Activated naive CD4-positive, alpha-beta T cell treated with anti-CD3 and anti-CD28 coated beads for 36 hours (primary cell): ENCODE measurements at places on chromosomes 16 and 17.

DNA sequence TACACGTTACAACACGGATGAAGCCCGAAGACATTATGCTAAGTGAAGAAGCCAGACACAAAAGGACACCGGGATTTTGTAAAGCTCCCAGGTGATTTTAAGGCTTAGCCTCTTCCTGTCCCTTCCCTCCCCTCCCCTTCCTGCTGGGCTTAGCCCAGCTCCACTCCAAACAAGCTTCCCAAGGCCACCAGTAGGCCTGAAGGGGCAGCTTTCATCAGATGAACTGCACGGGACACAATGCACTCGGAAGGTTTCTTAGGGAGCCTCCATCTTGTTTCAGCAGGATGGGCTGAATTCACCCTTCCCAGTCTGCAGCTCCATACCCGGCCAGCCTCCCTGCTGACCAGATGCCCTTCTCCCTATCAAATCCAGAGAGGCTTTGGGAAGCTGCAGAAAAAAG, 10.4 kb downstream of the MEFV start:
- no peak for DNase-seq

- peak; percentile 79 for DNase-seq
Observed at GRCh38 chr16:11783319-11784037, 13.6 kb downstream of the ZC3H7A start.

DNA sequence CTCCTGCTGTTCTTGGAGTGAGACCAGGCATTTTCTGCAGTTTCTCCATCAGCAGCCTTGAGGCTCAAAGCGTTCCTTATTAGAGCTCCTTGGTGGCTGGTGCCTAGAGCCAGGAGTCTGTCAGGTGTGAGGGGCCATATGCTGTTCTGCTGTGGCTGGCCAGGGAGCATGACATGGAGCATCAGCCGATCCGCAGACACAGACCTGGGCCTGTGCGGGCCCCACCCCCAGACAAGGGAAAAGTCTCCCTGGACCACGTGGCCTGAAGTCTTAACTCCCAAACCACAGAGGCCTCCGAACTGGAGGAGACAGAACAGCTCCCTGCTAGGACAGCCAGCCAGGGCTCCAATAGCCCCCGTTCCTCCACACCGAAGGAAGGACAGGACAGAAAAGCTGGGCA, 162.7 kb upstream of the CIBAR2 start:
- no peak for DNase-seq

- no peak for DNase-seq
Observed at GRCh38 chr16:52318302-52319009, 228.5 kb downstream of the TOX3 start.

DNA sequence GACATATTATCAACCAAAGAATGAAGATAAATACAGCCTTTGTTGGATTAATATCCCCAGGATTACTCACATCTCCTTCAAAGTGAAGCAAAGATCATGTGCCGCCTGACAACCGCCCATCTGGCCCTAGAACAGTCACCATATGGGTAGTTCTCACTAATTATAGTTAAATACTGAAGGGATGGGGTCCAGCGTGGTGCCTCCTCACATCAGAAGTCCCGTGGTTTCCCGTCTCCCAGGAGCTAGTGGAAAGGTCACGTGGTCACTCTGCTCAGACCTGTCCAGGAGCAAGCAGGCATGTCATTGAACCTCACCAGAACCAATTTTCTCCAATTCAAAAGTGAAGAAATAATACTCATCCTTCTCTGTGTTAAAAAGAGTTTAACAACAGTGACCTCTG, 434.5 kb downstream of the SHISA9 start:
- no peak for DNase-seq

DNA sequence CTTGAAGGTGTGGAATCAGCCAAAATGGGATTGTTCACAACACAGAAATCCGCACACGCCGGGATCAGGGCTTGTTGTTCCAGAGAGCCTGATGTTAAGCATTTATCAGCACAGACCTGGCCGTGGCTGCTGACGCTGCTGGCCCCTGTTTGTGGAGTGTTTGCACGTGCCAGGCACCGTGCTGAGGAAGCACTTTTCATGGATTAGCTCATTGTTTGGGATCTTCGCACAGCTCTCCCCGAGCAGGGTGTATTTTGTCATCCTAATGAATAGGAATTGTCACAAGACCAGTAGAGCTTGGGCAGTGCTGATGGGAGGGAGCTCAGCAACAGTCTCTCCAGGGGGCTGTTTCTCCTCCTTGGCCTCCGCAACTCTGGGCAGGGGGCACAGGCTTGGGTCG, 160.4 kb upstream of the PLCG2 start:
- DNase-seq = no peak

- no peak for DNase-seq
Observed at GRCh38 chr17:73304971-73305812, 6.6 kb downstream of the CDC42EP4 start.

GRCh38 chr17:36593656-36594316, 2.1 kb downstream of the DHRS11 start:
- DNase-seq = no peak

DNA sequence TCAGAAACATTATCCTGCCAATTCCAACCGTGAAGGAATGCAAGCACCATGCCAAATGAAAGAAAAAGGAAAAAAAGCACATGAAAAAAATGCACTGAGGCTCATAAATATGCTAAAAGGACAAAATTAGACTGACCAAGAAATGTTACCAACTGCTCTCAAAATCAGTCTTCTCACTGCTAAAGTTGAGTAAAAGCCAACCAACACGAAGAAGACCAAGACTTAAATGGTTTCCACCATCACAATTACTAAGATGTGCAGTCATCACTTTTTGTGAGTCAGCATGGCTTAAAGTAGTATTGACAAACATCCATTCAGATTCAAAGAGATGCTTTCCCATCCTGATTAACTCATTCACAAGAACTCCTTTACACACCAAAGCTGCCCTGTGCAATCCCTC, 16.4 kb downstream of the CDYL2 start:
- DNase-seq = no peak

DNA sequence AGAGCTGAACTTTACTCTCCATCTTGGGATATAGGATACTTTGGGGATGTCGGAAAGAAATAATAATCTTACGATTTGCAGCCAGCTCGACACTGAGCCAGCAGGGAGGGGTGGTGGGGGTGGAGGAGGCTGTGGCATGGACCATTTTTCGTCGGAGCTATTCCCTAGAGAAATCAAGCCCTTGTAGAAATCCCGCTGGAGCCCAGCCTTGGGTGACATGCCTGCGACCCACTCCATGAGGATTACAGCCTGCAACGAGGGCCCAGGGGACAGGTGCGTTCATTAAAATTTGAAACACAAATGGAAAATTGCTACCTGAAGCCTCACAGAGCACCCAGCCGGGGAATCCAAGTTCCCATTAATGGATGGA, 82.8 kb upstream of the GSE1 start:
- DNase-seq = no peak

- DNase-seq = no peak
Observed at GRCh38 chr17:19317359-19318095, 45.0 kb downstream of the B9D1 start.

- no peak for DNase-seq
Observed at GRCh38 chr17:74164446-74165045, 38.9 kb upstream of the RPL38 start.

DNA sequence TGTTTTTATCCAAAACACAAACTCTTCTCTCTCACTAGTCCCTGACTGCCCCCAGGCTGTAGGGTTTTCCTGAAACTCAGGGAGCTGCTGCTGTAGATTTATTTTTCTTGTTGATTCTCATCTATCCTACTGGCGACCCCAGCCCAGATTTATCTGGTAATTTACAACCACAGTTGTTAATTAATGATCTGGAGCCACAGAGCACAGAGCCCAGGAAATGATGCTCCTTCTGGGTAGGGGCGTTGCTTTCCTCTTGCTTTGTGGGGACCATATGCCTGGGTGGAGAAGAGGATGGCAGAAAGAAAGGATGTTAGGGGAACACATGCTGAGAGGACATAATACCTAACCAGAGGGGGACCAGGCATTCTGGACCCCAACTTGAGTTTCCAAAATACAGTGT, 7.4 kb upstream of the ETV4 start:
- DNase-seq = no peak

DNA sequence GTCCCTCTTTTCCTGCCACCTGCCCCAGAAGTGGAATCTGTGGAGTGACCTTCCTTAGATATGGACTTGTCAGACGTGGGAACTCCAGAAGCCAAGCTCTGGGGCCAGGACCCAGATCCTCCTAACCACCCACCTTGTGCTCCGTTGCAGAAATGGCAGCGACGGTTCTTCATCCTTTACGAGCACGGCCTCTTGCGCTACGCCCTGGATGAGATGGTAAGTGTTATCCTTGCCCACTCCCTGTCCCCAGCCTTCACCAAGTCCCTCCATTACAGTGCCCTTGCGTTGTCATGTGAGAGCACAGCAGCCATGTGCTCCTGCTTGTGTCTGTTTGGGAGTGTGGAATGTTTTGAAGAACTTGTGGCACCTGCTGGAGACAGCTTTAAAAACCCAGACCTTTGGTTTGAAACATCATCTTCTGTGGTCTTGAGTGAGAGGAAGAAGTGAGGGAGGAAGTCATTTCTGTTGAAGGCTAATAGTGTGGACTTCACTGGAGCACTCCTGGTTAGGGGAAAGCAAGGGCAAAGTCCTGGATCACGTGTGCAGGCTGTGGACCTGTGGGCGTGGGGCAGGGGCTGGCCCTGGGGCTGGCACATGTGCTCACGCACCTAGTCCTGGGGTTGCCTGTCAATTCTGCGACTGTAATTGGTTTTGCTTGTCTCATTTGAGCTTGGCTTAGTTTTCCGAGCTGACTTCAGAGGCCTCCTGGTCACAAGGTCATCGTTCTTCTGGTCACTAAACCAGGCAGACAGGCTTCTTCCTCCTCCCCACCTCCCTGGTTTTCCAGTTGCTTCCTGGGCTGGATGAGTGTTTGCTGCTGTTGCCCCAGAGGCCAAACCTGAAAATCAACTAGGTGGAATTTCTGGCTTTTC, 35.8 kb downstream of the MPRIP start:
- no peak for DNase-seq

DNA sequence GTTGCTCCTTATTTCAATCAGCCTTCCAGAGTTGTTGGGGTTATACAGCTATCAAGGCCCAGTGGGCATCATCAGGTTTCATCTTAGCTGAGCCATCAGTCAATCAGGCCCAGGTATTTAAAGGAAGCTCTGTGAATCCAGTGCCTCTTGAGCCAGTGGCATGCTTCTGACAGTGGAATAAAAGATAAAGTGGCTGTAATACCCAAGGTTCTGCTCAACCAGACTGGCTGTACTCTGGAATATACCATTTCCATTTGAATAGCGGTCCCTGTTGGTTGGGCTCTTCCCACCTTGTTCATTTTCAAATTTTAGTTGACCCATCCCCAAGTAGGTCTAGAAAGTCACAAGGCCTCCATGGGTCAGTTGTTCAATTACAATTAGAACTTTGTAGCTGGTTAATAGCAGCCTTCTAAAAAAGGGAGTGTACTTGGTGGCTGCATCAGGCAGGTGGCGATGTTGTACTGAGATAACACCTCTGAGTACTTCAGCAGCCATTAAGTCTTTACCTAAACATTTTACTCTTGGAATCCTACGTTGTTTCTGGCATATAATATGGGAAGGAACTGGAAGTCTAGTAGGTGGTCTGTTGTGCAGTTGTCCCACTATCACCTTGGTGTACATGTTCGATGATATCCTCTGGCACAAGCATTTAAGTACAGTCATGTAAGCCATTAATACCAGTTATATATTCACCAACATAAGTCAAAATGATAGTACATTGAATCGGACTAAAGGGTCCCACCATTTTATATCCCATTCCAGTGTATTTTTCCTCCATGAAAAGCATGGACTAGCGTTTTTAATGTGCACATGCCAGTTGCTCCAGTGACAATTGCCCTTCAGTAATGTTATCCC, 294.1 kb downstream of the BCAS3 start:
- peak; percentile 69 for DNase-seq

GRCh38 chr17:35548208-35548810, 10.8 kb upstream of the SLFN12L start:
- DNase-seq = no peak

- no peak for DNase-seq
Observed at GRCh38 chr17:49549311-49549605, 26.4 kb upstream of the NXPH3 start.

- no peak for DNase-seq
Observed at GRCh38 chr16:57256601-57257395, 11.7 kb downstream of the ARL2BP start.

- peak; percentile 79 for DNase-seq
Observed at GRCh38 chr17:76145231-76146052, 4.4 kb upstream of the FOXJ1 start.

DNA sequence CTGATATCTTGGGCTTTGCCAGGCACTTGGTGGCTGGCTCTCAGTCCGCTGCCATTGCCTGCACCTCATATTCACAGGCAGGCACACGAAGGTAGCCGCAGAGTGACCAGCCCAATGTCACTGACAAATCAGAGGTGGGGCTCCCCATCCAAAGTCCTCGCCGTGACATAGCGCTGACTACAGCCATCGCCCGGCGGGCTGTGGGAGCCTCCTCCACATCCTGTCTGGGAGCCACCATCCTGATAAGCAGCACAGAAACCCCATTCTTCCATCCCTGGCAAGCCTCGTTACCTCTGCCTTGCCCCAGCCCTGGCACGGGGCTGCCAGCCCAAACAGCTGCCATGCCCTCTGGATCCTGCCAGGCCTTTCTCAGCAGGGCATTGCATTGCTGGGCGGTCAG, 437.8 kb downstream of the SLC39A11 start:
- no peak for DNase-seq

- peak; percentile 52 for DNase-seq
Observed at GRCh38 chr17:10226930-10227695, 28.7 kb upstream of the GAS7 start.

DNA sequence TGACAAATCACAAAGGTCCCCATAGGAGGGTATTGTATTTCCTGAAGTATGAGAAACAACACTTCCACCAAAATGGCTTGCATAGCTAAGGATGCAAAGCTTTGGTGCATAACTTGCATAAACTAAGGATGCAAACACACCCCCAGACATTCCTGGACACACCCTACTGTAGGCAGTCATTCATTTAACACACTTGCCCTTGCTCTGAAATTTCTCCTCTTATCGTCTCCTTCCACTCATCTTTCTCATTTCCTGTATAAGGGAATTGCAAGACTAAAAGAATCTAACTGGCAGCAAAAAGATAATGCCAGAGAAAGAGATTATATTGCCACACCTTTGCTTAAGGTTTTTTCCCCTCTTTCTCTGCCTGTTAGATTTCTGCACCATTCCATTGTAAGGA, 28.3 kb downstream of the CHD9 start:
- no peak for DNase-seq

- no peak for DNase-seq
Observed at GRCh38 chr16:31085873-31086628, 2.7 kb downstream of the PRSS53 start.

GRCh38 chr16:57258226-57258909, 13.3 kb downstream of the ARL2BP start:
- DNase-seq = no peak

DNA sequence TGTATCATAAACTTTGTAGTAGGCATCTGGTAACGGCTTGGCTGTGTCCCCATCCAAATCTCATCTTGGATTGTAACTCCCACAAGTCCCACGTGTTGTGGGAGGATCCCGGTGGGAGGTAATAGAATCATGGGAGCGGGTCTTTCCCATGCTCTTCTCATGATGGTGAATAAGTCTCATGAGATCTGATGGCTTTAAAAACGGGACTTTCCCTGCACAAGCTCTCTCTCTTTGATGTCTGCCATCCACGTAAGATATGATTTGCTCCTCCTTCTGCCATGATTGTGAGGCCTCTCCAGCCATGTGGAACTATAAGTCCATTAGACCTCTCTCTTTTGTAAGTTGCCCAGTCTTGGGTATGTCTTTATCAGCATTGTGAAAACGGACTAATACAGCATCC, 248.7 kb downstream of the SNX29 start:
- no peak for DNase-seq

GRCh38 chr16:24643489-24643888, 86.0 kb upstream of the TNRC6A start:
- DNase-seq = no peak

- DNase-seq = no peak
Observed at GRCh38 chr17:82103553-82104451, 5.8 kb upstream of the FASN start.
